ENCODE measurements at places on chromosomes 7 and 10.

- DNase-seq = no peak
These were observed 63.8 kb upstream of the FAM204A start for GRCh38 chr10:118405928-118406327.

DNA sequence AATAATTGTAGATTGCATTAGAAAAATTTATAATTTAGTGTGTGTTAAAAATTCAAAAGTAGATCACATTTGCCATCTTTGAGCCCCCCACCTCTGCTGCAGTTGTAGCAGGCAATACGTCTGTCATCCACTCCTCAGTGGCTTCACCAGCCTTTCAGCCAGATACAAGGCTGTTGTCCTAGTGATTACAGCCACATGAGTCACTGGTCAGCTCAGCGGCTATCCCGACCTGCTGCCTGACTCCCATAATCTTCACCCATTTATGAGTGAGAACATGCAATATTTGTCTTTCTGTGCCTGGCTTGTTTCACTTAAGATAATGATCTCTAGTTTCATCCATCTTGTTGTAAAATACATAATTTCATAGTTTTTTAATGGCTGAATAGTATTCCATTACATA is 9.2 kb downstream of the OR2A5 start:
- peak; percentile 1 for DNase-seq

DNA sequence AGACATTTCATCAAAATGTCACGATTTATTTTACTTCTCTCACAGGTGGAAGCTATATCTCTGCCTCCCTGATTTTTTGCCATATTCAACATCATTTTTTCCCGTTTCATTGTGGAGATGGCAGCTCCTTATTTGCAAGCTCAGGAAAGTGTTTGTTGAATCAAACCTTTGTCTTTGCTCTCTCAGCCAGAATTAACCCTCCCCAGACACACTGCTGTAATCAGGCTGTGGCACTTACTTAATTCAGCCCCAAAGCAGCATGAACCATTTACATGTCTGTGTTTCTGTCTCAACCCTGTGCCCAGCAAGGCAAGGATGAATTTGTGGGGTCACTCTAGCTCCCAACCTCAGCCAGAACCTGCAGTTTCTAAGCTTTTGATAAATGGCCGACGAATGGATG is 397.2 kb downstream of the TCERG1L start:
- DNase-seq = no peak

DNA sequence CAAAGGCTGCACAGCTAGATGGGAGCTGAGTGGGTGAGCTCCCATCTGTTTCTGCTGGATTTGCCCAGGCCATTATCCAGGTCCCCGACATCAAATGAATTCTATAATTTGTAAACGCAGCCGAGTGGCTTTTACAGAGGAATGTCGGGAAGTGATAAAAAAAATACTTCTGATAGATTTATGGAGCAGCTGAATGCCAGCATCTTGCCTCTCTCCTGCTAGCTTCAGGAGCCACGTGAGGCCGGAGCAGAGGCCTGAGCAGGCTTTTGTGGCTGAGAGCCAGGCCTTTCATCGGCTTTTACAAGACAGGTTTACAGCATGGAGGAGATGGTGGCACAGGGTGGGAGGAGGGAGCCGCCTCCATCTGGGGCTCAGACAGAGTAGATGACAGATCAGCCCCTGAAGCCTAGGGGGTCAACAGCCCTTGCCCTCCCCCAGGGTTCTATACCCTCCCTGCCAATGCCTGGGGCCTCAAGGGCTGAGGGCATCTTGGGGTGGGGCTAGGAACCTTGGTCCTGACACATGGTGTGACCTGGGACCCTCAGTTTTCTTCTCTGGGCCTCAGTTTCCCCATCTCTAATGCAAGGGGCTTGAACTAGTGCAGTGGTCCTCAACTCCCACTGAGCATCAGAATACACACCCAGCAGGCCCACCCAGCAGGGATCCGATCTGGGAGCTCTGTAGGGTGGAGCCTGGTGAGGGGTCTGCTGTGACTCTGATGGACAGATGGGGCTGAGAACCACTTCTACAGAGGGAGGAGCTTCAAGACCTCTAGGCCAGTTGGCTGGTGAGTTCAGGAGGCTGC is 44.2 kb upstream of the PCBD1 start:
- DNase-seq = no peak

DNA sequence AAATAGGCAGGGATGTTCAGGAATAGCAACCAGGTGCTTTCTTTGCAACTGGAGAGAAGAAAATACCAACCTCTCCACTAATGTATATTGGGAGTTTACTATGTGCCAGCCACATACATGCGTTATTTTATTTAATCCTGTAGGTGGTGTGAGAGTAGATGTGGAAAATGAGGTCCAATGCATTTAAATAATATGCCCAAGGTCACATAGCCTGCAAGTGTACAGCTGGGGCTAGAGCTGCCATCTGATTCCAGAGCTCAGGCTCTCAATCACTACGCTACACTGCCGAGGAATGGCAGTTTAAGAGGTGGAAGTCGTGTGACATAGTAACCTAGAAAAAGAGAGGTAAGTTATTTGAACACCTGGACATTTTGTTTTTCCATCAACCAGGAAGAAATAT is 277.0 kb downstream of the EXOC4 start:
- no peak for DNase-seq

DNA sequence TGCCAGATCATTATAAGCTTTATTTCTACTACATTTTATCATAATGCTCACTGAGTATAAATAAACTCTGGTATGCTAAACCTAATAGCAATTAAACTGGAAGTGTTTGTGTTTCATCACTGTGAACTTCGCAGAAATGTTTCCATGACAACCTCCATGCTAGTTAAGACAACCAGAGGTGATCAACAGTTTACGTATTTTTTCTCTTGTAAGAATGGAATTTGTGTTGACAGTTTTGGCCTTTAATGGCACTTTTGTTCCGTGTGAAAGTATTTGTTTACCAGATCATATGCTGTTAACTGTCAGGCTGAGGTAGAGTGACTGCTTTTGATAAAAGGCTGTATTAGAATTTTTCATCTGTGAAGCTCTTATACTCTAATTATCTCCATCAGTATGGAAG is 212.1 kb upstream of the PPP1R3A start:
- DNase-seq = no peak

DNA sequence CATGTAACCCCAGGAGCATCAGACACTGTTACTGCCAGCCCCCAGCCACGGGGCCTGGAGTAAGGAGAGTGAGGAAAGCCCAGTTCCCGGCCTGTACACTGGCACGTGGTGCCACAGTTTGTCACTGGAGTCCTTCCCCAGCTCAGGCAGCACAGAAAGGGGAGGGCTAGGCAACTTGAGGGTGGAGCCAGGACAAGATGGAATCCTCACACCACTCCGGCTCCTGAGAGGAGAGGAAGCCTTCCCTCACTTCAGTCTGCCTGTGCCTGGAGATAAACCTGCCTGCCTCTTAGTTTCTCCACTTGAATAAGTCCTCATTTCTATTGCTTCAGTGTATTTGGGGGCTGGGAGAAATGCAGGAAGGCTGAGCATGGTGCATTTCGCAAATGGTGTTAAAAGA is 176.0 kb downstream of the KIAA1217 start:
- no peak for DNase-seq

DNA sequence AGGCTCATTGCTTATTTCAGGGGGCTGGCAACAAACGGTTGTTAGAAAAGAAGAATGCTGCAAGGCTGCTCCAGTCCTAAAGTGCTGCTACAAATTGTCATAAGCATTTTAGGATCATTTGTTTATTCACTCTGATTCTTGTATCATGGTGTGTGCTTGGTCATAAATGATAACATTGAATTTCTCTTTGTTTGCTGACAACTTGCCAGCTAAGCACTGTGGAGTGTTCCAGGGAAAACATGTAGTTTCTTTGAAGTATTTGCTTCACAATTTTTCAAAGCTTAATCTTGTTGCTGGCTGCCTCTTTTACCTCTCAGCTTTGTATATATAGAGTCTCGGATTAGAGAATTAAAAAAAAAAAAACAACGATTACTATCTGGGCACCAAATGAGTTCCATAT is 263.0 kb downstream of the PHF14 start:
- DNase-seq = no peak

GRCh38 chr7:23114896-23115295 is 9.3 kb downstream of the KLHL7 start:
- DNase-seq = no peak

GRCh38 chr7:155824227-155824886 is 12.1 kb upstream of the SHH start:
- no peak for DNase-seq
